Osteoblast (primary cell): ENCODE measurements at places on chromosomes 16 and 17. TPM values are rescaled to one million over a fixed set of nuclear protein-coding genes. Genes with fewer than 3 reads are reported as not detected.
A peak's percentile ranks its signal among the peaks of the same experiment; 100 is the strongest.

GRCh38 chr17:27912964-27913363, 19.8 kb upstream of the LYRM9 start:
- no peak for DNase-seq
- peaks cover 7% of the 10 kb centered on the region for H3K27me3 ChIP-seq
- no peaks in the 10 kb centered on the region for H3K36me3 ChIP-seq
- H3K4me1 ChIP-seq: no peaks in the 10 kb centered on the region
- no peak overlapping the region for H3K4me3 ChIP-seq

Gene HS3ST4
- total RNA-seq: not detected in 2 replicates

DNA sequence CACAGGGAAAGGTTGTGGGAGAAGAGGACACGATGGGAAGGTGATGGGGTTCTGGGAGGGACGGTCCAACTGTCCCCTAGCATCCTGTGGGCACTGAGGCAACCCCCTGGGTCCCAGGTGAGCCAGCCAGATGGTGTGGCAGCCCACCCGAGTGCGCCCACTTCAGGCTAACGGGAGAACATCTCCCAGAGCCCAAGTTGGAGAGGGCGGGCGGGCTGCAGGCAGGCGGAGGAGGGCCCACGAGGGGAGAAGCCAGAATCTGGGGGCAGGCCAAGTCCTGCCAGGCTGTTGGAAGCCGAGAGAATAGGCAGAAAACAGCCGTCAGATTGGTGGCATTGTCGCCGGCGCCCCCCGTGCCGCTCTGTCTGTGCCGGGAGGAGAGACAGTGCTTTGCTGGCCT, 13.8 kb upstream of the ABCC3 start:
- H3K4me3 ChIP-seq: no peak overlapping the region
- no peak overlapping the region for H3K27ac ChIP-seq
- no peaks in the 10 kb centered on the region for H3K27me3 ChIP-seq

Gene TOX3
- not detected in 2 replicates for total RNA-seq

DNA sequence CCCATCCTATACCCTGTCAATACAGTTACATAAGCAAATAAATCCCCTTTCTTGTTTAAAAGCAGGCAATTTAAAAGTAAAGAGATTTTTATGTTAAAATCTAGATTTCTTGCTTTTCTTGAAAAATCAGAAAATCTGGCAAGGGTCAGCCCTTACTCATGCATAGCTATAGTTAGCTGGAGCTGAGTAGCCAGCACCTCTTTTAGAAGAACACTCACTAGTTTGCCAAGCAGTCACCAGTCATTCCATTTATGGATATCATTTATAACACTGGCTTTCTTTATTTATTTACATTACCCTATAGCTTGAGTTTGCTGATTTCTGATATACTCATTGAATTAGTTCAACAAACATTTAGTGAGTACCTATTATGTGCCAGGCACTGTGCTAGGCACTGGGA, 45.7 kb downstream of the NXPH3 start:
- H3K27me3 ChIP-seq: no peaks in the 10 kb centered on the region
- H3K4me1 ChIP-seq: peaks cover 28% of the 10 kb centered on the region
- no peak overlapping the region for H3K27ac ChIP-seq
- no peak for DNase-seq

Gene PPP1R27
- not detected in 2 replicates for total RNA-seq

GRCh38 chr17:66524877-66525276, 222.5 kb downstream of the PRKCA start:
- H3K27ac ChIP-seq: no peak overlapping the region
- H3K36me3 ChIP-seq: no peaks in the 10 kb centered on the region
- H3K4me1 ChIP-seq: peaks cover 21% of the 10 kb centered on the region
- no peak for DNase-seq
- H3K4me3 ChIP-seq: no peak overlapping the region

DNA sequence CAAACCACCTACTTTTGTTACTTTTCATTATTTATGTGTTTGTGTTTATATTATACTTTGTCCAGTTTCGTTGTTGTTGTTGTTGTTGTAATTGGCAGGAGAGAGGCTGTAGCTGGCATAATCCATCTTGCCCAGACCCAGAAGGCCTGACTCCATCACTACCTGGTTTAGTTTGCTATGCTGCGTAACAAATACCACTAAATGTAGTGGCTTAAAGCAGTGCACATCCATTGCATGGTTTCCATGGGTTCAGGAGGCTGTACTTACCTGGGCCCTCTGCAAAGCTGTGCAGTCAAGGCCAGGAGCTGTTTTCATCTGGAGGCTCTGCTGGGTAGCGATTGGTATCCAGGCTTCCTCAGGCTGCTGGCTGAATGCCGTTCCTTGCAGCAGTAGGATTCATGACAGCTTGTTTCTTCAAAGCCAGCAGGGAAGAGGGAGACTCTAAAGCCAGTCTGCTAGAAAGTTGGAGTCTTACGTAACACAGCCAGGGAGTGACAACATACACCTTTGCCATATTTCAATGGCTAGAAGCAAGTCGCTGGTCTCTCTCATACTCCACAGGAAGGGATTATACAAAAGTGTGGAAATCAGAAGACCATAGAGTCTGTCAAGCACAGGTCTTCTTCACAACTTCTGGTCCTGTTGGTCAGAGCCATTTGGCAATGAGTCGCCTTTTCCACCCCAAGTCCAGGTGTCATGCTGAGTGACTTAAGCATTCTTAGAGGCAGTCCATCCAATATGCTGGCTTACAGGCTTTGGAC, 41.1 kb downstream of the TNRC6C start:
- H3K27ac ChIP-seq: peak overlapping the region; percentile 13
- no peaks in the 10 kb centered on the region for H3K36me3 ChIP-seq
- DNase-seq: no peak
- peaks cover 19% of the 10 kb centered on the region for H3K4me1 ChIP-seq
- no peak overlapping the region for H3K4me3 ChIP-seq

- no peaks in the 10 kb centered on the region for H3K4me1 ChIP-seq
- no peak overlapping the region for H3K4me3 ChIP-seq
- no peaks in the 10 kb centered on the region for H3K36me3 ChIP-seq
Observed at GRCh38 chr16:85974428-85975375, 75.7 kb downstream of the IRF8 start.

DNA sequence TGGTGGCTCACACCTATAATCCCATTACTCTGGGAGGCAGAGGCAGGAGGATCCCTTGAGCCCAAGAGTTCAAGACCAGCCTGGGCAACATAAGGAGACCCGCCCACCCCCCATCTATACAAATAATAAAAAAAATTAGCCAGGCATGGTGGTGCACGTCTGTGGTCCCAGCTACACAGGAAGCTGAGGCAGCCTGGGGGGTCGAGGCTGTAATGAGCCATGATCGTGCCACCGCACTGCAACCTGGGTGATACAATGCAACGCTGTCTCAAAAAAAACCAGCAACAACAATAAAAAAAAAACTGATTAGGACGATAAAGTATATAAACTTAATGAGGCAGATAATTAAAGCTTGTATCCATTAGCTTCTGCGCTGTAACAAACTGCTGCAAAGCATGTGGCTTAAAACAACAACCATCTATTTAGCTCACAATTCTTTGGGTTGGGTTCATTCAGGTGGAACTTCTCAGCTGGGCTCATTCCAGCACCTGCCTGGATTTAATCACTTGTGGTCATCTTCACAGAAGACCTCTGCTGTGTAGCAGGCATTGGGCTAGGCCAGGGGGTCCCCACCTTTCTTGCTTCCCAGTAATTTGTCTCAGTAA, 45.8 kb downstream of the LCMT1 start:
- H3K4me1 ChIP-seq: peaks cover 6% of the 10 kb centered on the region
- H3K27ac ChIP-seq: no peak overlapping the region
- H3K36me3 ChIP-seq: peaks cover 18% of the 10 kb centered on the region
- no peaks in the 10 kb centered on the region for H3K27me3 ChIP-seq
- no peak overlapping the region for H3K4me3 ChIP-seq
- DNase-seq: no peak

Gene CDRT15
- total RNA-seq: not detected in 2 replicates

- H3K4me3 ChIP-seq: no peak overlapping the region
- DNase-seq: no peak
- no peak overlapping the region for H3K27ac ChIP-seq
Observed at GRCh38 chr16:75138233-75138632, 10.1 kb upstream of the ZFP1 start.

GRCh38 chr16:49112754-49113153, 168.9 kb downstream of the CBLN1 start:
- no peaks in the 10 kb centered on the region for H3K4me1 ChIP-seq
- DNase-seq: no peak
- H3K36me3 ChIP-seq: no peaks in the 10 kb centered on the region
- H3K4me3 ChIP-seq: no peak overlapping the region

- peak; percentile 52 for DNase-seq
- no peaks in the 10 kb centered on the region for H3K36me3 ChIP-seq
- H3K27me3 ChIP-seq: no peaks in the 10 kb centered on the region
Observed at GRCh38 chr17:65674246-65675045, 113.0 kb upstream of the AXIN2 start.

DNA sequence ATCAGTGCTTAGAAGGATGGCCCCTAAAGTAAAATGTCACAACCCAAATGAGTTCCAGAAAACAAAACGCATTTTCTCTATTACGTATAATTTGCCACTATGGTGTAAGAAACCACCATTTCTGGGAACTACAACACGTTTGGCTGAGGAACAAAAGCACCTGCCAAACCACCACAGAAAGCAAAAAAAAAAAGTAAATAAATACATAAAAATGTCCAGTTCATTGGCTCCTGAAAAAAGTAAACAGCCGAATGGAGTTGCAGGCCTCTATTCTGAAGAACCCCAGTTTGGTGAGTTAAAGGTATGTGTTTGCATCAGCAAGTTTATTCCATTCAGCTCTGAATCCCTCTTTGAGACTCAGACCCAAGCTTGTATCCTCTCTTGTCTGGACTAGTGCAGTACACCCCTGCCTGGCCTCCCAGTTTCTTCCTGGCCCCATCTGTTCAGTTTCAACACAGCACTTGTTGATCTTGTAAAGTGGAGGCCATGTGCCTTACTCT, 36.9 kb downstream of the ERN1 start:
- no peak overlapping the region for H3K4me3 ChIP-seq
- H3K27me3 ChIP-seq: no peaks in the 10 kb centered on the region
- peaks cover 15% of the 10 kb centered on the region for H3K36me3 ChIP-seq
- no peak for DNase-seq
- H3K4me1 ChIP-seq: peaks cover 12% of the 10 kb centered on the region

GRCh38 chr16:14502932-14503741, 126.9 kb downstream of the PARN start:
- no peak overlapping the region for H3K4me3 ChIP-seq
- H3K4me1 ChIP-seq: peaks cover 39% of the 10 kb centered on the region
- no peaks in the 10 kb centered on the region for H3K27me3 ChIP-seq
- peak overlapping the region; percentile 94 for H3K27ac ChIP-seq

DNA sequence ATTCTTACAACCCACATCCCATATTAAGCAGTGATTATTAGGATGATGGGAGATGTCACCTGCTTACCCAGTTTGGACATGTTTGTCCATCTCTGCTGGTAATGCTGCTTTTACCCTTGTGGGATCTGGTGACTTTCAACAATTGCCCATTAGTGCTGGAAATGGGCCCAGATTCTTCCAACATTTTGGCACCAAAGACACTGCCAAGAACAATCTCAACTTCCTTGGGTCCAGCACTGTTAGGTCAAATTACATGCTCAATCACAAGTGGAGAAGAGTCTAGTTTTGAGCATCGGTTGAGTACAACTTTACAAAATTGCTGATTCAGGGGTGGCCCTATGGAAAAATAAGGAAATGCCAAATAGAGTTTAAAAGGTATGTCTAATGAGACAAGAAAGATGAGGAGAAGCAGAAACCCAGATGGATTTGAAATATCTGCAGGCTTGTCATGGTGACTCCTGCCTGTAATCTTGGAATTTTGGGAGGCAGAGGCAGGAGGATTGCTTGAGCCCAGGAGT, 13.0 kb upstream of the ZFP3 start:
- no peak for DNase-seq
- H3K4me1 ChIP-seq: no peaks in the 10 kb centered on the region
- H3K27ac ChIP-seq: no peak overlapping the region

DNA sequence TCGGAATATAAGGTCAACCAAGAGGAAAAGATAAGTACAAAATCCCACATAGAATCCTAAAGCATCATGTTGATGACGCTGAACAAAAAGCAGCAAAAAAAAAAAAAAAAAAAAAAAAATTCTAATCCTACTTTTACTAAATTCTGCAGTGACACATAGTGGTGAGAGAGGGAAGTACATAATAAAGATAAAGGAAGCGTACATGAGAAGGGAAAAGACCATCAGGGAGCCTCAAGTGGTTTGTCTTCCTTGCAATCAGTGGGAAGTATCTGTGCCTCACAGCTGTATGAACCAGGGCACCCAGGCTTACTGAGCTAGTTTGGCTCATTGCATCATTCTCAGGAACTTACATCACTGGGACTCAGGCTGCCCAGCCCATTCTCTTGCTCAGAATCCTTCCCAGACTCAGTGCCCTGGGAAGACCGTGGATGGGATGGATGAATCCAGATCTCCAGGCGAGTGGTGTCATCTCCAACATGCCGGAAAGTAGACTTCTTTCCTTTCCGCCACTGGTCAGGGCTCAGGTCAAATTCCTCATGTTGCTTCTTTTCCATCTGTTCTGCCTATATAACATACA, 21.2 kb downstream of the SMG6 start:
- H3K27me3 ChIP-seq: no peaks in the 10 kb centered on the region
- peak overlapping the region; percentile 67 for H3K27ac ChIP-seq
- no peak overlapping the region for H3K4me3 ChIP-seq
- peaks cover 3% of the 10 kb centered on the region for H3K4me1 ChIP-seq
- peak; percentile 73 for DNase-seq
- peaks cover 47% of the 10 kb centered on the region for H3K36me3 ChIP-seq

DNA sequence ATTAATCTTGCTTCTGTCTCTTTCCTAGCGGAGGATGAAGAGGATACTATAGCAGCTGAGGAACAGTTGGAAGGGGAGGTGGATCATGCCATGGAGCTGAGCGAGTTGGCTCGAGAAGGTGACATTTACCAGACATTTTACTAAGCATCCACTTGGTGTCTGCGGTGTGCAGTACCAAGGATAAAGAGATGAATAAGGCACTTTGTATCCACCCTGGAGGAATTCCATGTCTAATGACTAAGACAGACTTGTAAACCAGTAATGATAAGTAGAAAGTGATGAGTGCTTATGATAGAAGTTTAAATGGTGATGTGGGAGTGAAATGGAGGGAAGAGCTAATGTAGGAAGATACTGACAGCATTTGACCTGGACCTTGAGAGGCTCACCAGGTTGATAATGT, 12.0 kb downstream of the SRCAP start:
- H3K27me3 ChIP-seq: no peaks in the 10 kb centered on the region
- peaks cover 93% of the 10 kb centered on the region for H3K36me3 ChIP-seq
- H3K27ac ChIP-seq: no peak overlapping the region
- H3K4me3 ChIP-seq: no peak overlapping the region

Gene TEKT1
- total RNA-seq: not detected in 2 replicates

Gene DLG4
- total RNA-seq: 10.1 and 11.8 TPM in 2 replicates

DNA sequence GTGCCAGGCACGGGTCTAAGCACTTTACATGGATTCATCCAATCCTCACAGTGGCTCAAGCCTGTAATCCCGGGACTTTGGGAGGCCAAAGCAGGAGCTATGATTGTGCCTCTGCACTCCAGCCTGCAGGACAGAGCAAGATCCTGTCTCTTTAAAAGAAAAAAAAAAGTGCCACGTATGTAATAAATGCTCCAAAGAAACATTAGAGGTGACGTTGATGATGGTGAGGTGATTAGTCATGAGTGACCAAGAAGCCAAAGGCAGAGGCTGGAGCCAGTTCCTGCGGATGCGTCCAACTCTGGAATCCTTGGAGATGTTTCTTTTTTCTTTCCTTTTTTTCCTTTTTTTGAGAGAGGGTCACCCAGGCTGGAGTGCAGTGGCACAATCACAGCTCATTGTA, 59.4 kb upstream of the SIAH1 start:
- no peaks in the 10 kb centered on the region for H3K27me3 ChIP-seq
- peak overlapping the region; percentile 90 for H3K27ac ChIP-seq
- no peak overlapping the region for H3K4me3 ChIP-seq
- peak; percentile 89 for DNase-seq
- peaks cover 8% of the 10 kb centered on the region for H3K4me1 ChIP-seq
